ENCODE measurements at places on chromosomes 7 and 10. TPM values are rescaled to one million over a fixed set of nuclear protein-coding genes. Genes with fewer than 3 reads are reported as not detected.
A peak's percentile ranks its signal among the peaks of the same experiment; 100 is the strongest.

- H3K4me3 ChIP-seq: no peak overlapping the region
- H3K27me3 ChIP-seq: no peaks in the 10 kb centered on the region
- no peak overlapping the region for H3K27ac ChIP-seq
Observed at GRCh38 chr7:3657206-3657605, 356.2 kb downstream of the SDK1 start.

ARL3 gene
- 22.6 TPM for polyA plus RNA-seq

PPP1R17 gene
- polyA plus RNA-seq: 2.4 TPM

CYP2W1 gene
- not detected for polyA plus RNA-seq

GRCh38 chr10:60985951-60986350 is 42.0 kb upstream of the RHOBTB1 start:
- H3K27me3 ChIP-seq: no peaks in the 10 kb centered on the region
- H3K4me1 ChIP-seq: peaks cover 7% of the 10 kb centered on the region
- DNase-seq: no peak
- no peak overlapping the region for H3K27ac ChIP-seq
- H3K36me3 ChIP-seq: no peaks in the 10 kb centered on the region

DNA sequence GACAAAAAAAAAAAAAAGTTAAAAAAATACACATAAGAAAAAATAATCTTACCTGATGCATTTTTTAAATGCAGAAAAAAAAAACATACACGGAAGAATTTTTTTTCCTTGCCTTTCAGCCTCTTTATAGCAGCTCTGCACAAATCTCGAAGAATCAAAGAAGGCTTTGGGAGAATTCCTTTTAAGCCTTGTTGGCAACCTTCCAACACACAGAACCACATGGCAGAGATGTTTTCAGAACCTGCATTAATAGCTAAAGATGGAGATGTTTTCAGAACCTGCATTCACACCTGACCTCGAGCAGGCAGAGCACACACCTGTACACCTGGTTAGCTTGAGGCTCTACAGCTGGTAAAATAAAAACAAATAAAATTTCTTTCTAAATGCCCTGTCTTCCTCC is 65.6 kb downstream of the DOCK4 start:
- H3K27me3 ChIP-seq: no peaks in the 10 kb centered on the region
- H3K4me3 ChIP-seq: no peak overlapping the region
- no peak overlapping the region for H3K27ac ChIP-seq
- DNase-seq: no peak

DNA sequence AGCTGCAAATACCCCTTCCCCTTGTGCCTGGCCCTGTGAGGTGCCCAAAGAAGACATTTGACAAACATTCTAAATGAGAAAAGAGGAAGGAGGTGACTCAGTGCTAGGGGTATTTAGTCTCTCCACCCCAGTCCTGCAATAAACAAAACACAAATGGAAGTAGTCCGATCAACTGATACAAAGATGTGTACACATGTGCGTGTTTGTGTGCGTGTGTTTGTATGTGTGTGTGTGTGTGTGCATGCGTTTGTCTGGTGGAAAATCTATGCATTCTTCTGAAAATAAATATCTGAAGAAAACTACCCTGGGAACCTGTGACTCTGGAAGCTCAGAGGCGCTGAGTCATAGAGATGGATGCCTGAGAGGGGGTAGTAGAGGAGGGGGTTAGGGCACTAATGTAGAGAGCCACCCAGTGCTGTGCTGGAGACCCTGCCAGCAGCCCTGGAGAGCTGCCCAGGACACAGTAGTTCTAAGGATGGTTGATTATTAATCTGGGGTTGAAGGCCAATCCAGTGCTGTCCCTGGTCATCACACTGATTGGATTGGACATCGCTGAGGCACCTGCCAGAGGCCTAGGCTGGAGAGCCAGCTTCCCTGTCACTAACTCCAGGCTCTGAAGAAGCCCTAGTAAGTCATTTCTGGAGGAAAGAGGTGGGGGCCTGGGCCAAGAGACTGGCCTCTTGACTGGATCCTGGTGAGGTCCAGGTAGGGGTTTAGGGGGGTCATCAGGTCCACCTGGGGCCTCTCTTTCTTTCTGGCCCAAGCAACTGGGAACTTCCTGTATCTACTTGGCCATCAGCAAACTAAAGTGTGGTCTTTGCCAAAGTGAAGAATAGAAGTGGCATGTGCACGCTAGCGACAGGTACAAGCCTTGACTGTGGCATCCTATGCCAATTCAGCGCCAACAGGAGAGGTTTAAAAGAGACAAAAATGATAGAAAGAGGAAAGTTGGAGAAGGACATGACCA is 18.5 kb downstream of the SFTPA1 start:
- H3K4me3 ChIP-seq: no peak overlapping the region
- no peaks in the 10 kb centered on the region for H3K36me3 ChIP-seq
- no peaks in the 10 kb centered on the region for H3K27me3 ChIP-seq
- no peak overlapping the region for H3K27ac ChIP-seq
- no peaks in the 10 kb centered on the region for H3K4me1 ChIP-seq

- no peak for DNase-seq
- H3K4me1 ChIP-seq: no peaks in the 10 kb centered on the region
- no peaks in the 10 kb centered on the region for H3K27me3 ChIP-seq
- H3K27ac ChIP-seq: no peak overlapping the region
- peaks cover 22% of the 10 kb centered on the region for H3K36me3 ChIP-seq
- H3K4me3 ChIP-seq: no peak overlapping the region
Observed at GRCh38 chr7:102415685-102416225, 17.6 kb upstream of the ORAI2 start.

DNA sequence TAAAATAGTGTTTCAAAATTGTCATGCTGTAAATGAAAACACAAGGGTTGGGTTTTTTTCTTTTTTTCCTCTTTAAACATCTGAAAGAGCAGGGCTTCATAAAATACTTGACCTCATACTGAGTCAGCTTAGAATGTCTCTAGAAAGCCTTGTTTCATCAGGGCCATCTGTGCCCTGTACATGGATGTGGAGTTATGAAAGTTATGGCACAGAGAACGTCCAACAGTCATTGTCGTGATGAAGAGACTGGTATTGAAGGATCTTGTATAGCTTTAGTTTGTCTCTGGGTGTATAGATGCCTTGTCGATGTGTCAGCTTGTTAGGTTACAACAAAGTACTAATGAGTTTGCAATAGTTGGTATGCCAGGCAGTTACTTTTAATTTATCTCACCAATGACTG is 127.3 kb downstream of the FAM204A start:
- H3K4me1 ChIP-seq: no peaks in the 10 kb centered on the region
- H3K27ac ChIP-seq: no peak overlapping the region
- no peaks in the 10 kb centered on the region for H3K36me3 ChIP-seq
- H3K4me3 ChIP-seq: no peak overlapping the region
- DNase-seq: no peak
- H3K27me3 ChIP-seq: no peaks in the 10 kb centered on the region

DNA sequence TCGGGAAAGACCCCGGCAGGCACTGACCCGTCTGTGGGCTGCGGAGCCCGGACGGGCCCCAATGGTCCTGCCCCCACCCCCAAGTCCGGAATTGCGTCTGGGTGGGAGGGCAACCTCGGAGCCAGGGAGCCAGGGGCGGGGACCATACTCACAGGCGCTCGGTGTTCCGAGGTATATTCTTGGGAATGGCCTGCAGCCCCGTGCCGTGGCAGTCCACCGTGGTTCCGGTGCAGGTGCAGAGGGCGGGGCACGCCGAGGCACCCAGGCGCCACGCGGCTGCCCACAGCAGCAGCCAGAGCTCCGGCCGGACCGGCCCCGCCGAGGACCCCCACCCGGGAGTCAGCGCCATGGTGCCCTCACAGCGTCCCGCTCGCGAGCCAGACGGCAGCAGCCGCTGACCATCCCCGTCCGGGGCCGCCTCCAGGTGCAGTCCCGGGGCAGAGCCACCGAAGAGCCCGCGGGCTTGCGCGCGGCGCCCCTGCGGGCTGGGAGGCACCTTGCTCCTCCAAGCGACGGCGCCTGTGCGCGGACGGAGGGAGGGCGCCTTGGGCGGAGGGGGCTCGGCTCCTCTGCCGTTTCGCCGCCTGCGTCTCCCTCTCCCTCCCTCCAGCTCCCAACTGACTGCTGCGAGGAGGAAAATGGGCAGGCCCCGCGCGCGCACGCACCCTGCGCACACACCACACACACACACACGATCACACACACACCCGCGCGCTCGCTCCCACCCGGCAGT is at the start of gene SLIT1:
Gene SLIT1 (minus strand): TSS at position 634 of the 733 bp plus-strand sequence. CDS start 285 bp downstream, at position 349.
- peak within 1 kb of the TSS; percentile 79 for H3K4me3 ChIP-seq
- no peaks in the 10 kb centered on the region for H3K36me3 ChIP-seq
- H3K27ac ChIP-seq: no peak within 1 kb of the TSS
- peaks cover 59% of the 10 kb centered on the region for H3K27me3 ChIP-seq

GRCh38 chr7:148979827-148980226 is 48.5 kb downstream of the PDIA4 start:
- DNase-seq: no peak
- H3K36me3 ChIP-seq: no peaks in the 10 kb centered on the region
- H3K4me3 ChIP-seq: no peak overlapping the region
